ENCODE measurements at places on chromosomes 3 and 15. TPM values are rescaled to one million over a fixed set of nuclear protein-coding genes. Genes with fewer than 3 reads are reported as not detected.

- no peak for DNase-seq
Observed at GRCh38 chr3:18249126-18249525, 176.0 kb downstream of the SATB1 start.

The GOLGA6B gene
- total RNA-seq, result not detected

- peak; percentile 77 for DNase-seq
Observed at GRCh38 chr15:94287794-94288246, 56.5 kb downstream of the MCTP2 start.

GRCh38 chr3:102179326-102180177, 255.3 kb upstream of the ZPLD1 start:
- DNase-seq, result no peak

- DNase-seq, result no peak
Observed at GRCh38 chr3:176430244-176431037, 766.8 kb downstream of the TBL1XR1 start.

The SPINK8 gene
- total RNA-seq, result not detected

The NR2E3 gene
- not detected for total RNA-seq

- DNase-seq, result no peak
Observed at GRCh38 chr3:61808526-61808925, 247.2 kb downstream of the PTPRG start.

The PSMD2 gene
- total RNA-seq, result 207 TPM

DNA sequence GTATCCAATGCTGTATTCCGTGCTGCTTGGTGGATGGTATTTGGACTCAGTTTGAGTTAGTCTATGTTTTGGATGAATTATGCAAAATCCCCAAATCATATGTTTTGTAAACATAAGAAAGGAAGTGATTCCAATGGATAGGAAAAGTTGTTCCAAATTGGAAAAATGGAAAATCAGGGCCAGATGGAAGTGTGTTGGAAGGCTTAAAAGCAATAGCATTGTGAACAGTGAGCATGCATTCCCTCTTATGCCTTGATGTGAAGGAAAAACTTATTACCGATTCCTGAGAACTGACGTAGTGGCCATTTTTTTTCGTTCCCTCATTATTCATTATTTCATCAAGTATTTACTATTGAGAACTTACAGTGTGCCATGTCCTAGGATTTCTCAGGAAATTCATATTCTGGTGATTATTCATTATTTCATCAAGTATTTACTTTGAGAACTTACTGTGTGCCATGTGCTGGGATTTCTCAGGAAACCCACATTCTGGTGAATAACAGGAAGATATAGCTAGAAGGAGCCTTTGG, 144.1 kb upstream of the TPRG1 start:
- DNase-seq, result no peak

The HIGD2B gene
- 0.24 TPM for total RNA-seq

GRCh38 chr15:81959196-81959595, 86.6 kb downstream of the MEX3B start:
- DNase-seq, result no peak

Data from activated CD8-positive, alpha-beta T cell treated with anti-CD3 and anti-CD28 coated beads, Interleukin-2, amount 10 ng/mL, durations not matched to agents 7 days and 5 days (primary cell).